ENCODE measurements at places on chromosomes 7 and 10.

- DNase-seq = no peak
Measured at GRCh38 chr7:72805526-72806494, 22.2 kb downstream of the TYW1B start.

GRCh38 chr10:18202680-18203460 is 62.6 kb downstream of the CACNB2 start:
- DNase-seq = no peak

DNA sequence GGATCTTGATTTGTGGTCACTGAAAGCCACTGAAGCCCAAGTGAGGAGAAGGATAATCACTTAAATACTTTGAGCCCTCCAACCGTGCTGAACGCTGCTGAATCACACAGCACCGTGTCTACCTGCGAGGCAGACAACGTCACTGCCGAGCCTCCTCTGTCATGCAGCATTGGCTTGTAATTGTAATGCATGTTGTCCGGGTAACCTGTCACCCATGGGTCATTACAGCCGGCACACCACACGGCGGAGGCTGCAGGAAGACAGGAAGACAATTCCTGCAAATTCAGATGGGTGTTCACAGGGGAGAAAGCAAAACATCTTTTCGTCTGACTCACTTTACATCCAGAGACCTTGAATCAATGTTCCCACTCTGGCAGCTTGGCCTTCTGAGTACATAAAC is 546.1 kb upstream of the FOXK1 start:
- DNase-seq = no peak

- DNase-seq = no peak
Measured at GRCh38 chr7:145378197-145378596, 542.3 kb upstream of the TPK1 start.

DNA sequence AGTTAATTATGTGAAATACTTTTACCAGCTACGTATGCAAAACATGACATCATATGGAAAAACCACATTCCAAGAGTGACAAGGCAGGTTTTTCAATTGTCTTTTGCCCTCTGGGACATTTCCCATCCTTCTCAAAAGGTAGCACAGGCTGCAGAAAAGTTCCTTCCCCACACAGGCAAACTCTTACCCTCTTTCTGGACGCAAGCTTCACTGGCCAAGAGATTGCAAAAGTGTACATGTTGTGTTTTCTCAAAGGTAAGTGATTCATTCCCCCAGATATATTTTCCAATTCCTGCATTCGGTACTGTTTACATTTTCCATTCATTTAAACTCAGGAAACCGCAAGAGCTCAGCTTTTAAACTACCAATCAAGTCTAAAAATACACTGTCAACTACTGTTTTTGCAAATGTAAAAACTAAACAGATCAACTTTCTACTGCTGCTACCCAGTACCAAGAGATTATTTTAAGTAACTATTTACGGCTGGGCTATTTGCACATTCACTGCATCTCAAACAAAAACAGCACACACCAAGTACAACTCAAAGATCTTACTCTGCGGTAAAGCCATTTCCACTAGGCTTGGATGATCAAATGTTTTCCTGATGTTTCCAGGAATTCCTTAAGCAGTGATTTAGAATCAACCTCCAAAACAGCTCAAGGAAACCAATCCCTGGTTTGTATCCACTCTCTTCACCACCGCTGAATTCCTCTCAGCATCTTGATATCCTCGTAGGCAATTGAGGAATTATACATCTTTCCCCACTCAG is 233.6 kb upstream of the CCDC6 start:
- DNase-seq = no peak

All from RWPE2 (cell line).